Effector CD4-positive, alpha-beta T cell (primary cell): ENCODE measurements at places on chromosomes 2 and 18.

GRCh38 chr18:80132180-80132812 lies 23.2 kb downstream of the ADNP2 start:
- DNase-seq: no peak

DNA sequence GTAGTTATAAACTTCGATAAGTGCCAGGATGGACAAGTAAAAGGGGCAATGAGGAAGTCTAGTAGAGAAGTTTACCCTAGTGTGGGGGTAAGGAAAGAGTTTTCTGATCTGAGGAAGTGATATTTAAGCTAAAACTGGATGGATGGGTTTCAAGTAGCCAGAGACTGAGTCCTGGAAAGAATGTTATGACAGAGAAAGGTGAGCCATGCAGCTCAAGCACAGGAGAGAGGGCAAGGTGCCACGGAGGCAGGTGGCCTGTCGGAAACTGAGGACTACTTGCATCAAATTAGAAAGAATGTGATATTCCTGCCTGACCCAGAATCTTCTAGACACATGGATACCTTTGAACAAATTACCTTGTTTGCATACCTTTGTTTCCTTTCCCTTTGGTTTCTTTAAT lies 26.5 kb downstream of the NMUR1 start:
- no peak for DNase-seq

GRCh38 chr2:39221459-39221858 lies 22.3 kb downstream of the CDKL4 start:
- DNase-seq: no peak

DNA sequence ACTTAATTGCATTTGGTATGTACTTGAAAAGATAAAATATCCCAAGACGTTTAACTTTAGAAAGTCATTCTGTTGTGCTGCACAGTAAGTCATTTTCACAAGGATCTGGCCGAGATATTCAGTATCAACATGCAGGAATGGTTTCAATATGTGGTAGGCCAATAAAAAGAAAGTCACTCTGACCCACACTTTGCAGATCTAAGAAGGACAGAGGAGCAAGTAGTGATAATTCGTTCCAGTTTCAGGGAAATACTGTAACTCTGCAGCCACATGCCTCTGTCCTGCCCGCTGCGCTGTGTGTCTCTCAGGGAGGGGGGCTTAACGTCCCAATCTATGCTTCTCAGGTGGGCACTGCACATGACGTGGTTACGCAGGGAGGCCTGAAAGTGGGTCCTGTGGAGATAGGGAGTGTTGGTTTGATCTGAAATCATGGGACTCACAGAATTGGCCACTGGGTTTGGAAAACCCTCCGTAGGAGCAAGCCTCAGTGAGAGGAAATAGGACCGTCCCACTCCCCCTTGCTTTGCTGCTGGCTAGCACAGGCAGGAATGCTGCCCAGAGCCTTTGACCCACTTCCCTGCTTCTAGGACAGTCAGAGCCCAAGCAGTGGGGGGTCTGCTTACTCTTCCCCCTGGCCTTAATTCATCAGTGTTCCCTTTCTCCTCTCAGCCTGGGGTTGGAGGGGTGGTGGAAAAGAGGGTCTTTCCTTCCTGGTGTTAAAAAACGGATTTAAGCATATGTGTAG lies 314.7 kb upstream of the SPRED2 start:
- DNase-seq: no peak

DNA sequence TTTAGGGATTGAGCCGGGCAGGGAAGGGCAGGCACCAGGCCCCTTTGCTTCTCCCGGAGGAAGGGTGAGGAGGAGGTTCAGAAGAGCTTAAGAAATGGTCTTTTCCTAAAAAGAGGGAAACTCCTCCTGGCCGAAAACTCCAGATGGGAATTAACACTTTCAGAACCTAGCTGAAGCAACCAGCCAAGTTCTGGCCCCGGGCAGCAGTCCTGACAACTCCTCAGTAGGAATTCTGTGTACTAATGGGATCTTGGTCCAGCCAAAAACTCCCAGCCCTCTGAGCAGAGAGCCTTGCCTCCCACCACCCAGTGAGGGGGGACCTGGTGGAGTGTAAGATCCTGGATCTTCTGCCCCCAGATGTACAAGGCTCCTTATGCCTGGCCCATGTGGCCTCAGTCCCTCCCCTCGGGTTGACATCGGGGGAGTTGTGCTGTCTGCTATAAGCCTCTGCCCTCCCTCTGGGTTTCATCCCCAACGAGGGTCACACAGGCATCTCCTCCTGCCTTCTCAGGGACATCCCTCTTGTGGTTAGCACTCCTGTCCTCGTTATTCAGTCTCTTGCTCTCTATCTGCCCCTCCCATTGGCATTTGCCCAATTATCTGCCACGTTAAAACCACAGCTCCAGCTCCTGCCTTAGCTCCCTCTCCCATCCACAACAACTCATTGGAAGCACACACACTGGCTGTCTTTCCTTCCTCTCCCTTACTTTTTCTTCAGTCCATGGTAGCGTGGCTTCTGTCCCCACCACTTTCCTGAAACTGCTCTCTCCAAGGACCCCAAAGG lies 184.6 kb downstream of the CYP26B1 start:
- no peak for DNase-seq

DNA sequence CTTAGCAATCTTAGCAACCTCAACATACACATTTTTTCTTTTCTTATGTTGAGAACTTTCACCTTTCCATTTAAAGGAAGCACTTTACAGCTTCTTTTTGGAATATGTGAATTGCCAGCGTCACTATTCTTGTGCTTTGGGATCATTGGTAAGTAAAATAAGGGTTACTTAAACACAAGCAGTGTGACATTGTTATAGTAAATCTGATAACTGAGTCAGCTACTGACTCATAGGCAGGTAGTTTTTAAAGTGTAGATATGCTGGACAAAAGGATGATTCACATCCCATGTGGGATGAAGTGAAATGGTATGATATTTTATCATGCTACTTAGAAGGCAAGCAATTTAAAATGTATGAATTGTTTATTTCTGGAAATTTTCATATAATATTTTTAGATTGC lies 637.2 kb downstream of the DCDC2C start:
- no peak for DNase-seq

DNA sequence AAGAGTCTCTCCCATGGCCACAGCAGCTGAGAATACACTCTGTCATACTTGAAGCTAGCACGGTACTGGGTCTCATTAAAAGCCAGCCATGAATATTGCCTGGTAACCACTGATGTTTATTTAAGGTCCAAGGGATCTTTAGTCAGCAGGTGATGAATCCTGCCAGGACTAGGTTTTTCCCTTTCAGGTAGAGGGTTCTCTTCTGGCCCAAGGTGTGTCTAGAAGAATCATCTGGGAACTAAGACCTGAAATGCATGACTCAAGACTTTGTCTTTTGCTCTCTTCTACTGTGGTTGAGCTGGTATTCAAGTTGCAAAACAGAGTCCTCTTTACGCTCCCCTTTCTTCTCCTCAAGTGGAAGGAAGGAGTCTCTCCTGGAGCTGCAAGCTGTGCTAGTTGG lies 400.5 kb upstream of the FSIP2 start:
- DNase-seq: no peak

DNA sequence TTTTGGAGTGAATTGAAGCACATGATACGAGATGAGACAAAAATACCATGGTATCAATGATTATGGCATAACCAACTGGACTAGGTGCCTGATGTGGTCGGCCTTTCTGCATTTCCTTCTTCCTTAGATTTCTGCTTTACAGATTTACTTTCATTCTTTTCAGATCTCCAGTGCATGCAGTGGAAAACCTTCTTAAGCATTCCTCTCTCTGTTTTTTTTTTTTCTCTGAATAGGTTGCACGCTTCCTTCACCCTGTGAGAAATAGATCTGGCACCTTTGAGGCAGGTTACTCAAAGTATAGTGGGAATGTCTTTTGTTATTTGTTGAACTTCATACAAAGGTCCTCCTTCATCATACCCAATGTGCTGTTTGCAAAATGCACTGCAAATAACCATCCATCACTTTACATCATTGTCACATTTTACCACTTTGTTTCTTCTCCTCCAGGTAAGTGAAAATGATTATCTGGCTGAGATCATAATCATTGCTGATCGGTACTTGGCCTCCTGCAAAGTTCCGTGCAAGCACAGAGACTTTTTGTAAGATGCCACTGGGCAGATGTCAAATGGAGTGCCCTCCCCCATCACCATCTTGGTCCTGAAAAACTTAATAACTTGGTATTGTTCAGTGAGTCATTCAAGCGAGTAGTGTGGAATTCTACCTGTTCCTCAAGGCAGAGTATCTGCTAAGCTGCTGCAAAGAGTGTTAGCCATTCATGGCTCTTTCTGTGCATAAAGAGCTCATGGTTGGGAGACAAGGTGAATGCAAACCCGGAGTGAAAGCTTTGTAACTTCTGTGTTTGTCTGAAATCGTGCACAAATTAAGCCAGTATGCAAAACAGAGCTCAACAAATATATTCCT lies 30.0 kb upstream of the KLHL14 start:
- DNase-seq: no peak

GRCh38 chr18:63182861-63183260 lies 136.7 kb downstream of the BCL2 start:
- no peak for DNase-seq

DNA sequence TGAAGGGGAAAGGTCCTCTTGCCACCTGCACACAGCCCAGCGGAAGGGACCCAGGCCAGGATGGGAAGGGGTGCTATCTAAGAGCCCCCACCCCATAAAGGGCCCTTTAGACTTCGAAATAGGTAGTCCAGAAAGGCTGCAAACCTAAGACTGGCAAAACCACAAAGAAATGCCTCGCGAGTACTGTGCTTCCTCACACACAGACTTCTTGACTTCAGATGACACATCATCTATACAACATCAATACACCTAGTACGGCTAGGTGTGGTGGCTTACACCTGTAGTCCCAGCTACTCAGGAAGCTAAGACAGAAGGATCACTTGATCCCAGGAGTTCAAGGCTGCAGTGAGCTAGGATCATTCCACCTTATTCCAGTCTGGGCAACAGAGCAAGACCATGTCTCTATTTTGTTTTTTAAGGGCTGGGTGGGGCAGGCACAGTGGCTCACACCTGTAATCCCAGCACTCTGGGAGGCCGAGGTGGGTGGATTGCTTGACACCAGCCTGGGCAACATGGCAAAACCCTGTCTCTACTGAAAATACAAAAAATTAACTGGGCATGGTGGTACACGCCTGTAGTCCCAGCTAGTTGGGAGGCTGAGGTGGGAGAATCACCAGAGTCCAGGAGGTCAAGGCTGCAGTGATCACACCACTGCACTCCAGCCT lies 125.8 kb downstream of the CABLES1 start:
- no peak for DNase-seq

DNA sequence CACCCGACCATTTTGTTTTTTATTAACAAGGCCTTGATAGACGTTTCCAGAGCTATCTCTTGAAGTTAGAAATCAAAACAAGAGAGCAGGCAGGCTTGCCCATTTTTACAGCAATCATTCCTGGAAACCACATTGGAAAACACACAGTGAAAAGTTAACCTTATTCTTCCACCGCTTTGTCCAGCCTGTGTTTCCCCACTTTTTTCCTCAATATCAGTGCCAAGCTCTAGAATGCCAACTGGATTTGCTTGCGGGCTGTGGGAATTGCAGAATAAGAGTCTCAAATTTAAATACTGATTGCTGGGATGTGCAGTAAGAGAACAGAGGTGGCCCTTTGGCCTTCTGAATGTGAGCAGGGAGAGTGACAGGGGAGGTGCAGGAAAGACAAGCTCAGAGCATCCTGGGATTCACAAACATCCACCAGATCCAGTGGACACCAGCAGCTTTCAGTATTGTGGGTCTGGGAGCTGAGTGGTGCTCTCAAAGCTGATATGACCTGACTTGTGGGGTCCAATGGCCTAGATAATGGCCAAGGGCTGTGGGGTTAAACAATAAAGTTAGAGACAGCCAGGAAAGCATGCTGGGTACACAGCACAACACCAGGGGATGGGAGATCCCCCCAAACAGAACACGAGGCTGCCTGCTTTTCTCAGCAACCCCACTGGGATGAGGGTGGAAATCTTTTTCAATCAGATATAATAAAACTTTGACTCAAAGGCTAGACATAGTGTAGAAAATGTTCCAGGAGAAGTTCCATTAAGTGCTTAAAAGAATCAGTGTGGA lies 15.5 kb downstream of the CYP1B1 start:
- DNase-seq: no peak

GRCh38 chr18:41134426-41134825 lies 820.6 kb upstream of the PIK3C3 start:
- DNase-seq: no peak

DNA sequence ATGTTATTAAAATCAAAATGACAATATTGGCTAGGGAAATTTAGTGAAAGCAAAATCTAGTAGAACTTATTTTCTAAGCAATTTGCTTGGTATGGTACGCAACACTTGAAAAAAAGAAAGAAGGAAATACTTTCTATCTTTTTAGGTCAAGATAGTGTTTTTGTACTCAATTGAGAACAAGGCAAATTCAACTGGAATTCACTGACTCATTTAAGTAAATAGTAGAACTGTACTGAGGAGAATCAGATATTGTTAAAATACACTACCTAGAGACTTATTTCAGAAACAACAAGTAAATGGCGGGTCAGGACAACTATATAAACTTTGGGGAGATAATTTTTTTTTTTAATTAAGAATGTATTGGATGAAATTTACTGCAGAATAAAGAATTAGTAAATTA lies 18.9 kb downstream of the ZRANB3 start:
- DNase-seq: no peak

DNA sequence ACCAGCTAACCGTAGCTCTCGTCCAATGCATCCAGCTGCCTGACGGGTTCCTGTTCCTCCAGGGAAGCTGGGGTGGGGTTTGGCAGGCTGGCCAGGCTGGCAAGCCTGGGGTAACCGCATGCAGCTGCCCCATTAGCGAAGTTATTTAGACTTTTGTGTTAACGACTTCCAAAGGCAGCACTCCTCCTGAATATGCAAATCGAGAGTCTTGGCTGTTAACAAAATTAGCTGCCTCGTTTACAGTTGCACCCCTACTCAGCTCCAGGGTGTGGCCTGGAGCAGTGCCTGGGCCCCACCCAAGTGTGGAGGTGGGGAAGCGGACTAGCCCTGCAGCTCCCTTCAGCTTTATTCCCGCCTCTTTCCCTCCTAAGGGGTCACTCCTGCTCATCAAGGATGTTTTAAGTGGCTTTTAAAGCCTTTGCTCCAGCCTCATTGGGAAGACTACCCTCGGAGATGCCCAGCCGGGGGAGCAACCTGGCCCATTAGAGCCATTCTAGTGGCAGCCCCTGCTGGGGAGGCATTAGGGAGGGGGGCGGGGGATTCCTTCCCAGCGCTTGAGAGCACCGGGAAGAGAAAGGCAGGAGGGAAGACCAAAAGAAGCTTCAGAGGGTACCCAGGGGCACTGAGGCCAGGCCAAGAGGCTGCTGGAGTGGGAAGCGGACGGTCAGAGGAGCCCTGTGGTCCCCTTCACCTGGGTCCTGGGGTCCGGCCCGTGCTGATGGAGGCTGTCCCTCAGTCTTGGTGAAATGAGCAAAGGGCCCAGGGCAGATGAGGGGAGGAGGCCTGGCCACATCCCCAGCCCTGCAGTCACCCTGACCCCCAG lies 204.1 kb downstream of the CELF4 start:
- no peak for DNase-seq

DNA sequence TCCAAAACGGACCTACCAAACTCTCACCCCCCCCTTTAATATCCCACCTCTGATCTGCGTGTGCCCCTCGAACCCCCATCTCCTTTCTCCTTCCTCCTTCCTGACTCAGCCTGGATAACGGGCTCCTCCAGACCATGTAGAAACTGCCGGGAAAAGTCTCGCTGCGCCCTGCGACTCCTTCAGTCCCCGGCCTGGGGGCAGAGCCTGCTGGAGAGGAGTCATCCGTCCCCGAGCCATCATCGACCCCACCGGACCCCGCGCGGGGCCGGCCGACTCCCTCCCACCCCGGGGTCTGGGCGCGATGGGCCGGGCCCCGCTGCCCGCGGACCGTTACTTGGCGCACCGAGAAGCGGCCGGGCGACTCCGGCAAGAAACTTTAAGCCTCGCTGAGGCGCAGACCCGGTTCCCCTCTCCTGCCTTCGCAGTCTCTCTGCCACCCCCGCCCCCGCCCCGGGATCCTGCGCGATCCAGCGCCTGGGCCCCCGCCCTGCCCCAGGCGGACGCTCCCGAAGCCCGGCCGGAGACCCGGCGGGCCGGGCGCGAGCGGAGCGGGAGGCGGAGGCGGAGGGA lies 3.4 kb downstream of the ZEB2 start:
- no peak for DNase-seq
